ENCODE measurements at places on chromosomes 11 and 22.

GRCh38 chr11:117687776-117688175, 109.2 kb downstream of the DSCAML1 start:
- no peak for DNase-seq

DNA sequence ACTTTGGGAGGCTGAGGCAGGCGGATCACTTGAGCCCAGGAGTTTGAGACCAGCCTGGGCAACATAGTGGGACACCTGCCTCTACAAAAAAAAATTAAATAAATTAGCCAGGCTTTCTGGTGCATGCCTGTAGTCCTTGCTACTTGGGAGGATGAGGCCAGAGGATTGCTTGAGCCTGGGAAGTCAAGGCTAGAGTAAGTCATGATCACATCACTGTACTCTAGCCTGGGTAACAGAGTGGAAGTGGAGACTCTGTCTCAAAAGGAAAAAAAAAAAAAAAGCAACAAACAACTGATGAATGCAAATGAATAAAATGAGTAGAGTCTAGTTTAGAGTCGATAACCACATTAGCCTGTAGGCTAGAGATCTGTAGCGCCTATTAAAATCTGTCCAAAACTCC, 3.9 kb upstream of the BCL2L13 start:
- no peak for DNase-seq

- DNase-seq, result no peak
Observed at GRCh38 chr11:123180166-123180565, 14.9 kb downstream of the CLMP start.

- no peak for DNase-seq
Observed at GRCh38 chr22:42928969-42929837, 72.1 kb upstream of the ARFGAP3 start.

- DNase-seq, result no peak
Observed at GRCh38 chr11:115963156-115963555, 458.9 kb upstream of the CADM1 start.

GRCh38 chr11:68146010-68146540, 24.9 kb upstream of the CHKA start:
- no peak for DNase-seq

GRCh38 chr11:47056261-47056915, 119.8 kb downstream of the CSTPP1 start:
- DNase-seq, result no peak

- no peak for DNase-seq
Observed at GRCh38 chr11:90700789-90701439, 478.1 kb upstream of the CHORDC1 start.

DNA sequence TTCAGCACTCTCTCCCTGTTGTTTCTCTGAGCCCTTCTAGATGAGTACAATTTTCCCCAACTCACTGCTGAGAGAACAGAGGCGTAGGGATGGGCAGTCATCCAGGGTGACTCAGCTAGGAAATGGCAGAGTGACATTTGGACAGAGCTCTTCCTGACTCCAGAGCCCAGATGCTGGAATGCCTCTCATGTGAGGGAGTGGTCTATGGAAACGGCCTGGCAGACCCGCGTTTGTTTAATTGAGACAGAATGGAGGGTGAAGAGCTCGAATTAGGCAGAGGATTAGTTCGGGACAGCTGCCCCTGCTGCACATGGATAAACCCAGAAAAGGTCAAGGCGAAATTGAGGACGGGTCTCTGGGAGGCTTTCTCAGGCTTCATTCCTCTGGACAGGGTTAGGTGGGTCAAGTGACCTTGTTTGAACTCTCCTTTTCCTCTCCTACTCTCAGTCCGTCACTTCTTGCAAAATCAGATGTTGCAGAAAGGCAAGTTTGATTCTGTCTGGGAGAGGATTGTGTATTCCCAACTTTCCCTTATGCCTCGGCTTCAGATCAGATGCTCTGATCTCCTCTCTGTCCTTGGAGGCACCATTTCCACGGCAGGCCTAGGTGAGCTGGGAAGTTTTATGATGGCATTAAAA, 7.6 kb upstream of the LMO2 start:
- no peak for DNase-seq

DNA sequence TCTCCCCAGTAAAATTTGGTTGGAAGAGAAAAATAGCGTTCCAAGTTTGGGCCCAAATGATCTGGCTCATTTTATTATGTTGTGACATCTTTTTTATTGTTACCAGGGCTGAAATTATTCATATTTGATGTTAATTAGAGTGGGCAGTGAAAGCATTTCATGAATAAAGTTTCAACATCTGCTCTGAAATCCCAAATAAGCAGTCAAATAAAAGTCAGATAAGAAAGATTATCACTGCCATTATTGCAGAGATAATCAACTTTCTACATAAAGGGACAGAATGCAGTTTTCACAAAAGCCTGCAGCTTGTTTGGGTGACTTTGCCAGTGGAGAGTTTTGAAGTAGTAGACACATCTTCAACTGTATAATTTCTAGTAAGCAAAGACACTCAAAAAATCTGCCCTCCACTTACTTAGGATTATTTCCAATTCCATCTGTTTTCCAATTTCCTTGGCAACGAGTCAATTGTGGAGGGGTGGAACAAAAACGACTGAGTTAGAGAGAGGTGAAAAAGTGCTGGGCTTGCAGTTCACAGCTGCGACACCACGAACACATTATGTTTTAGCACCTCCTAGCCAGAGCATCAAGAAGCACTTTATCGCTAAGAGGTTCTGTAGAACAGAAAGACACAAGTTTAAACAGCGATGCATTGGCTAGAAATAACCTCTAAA, 9.0 kb downstream of the TECTA start:
- no peak for DNase-seq
